Stimulated activated naive CD4-positive, alpha-beta T cell (primary cell): ENCODE measurements at places on chromosomes 7 and 10.

- DNase-seq, result no peak
Observed at GRCh38 chr7:8433477-8434289, at the start of gene NXPH1. TSS of gene NXPH1 (plus strand) at chr7:8433609.

DNA sequence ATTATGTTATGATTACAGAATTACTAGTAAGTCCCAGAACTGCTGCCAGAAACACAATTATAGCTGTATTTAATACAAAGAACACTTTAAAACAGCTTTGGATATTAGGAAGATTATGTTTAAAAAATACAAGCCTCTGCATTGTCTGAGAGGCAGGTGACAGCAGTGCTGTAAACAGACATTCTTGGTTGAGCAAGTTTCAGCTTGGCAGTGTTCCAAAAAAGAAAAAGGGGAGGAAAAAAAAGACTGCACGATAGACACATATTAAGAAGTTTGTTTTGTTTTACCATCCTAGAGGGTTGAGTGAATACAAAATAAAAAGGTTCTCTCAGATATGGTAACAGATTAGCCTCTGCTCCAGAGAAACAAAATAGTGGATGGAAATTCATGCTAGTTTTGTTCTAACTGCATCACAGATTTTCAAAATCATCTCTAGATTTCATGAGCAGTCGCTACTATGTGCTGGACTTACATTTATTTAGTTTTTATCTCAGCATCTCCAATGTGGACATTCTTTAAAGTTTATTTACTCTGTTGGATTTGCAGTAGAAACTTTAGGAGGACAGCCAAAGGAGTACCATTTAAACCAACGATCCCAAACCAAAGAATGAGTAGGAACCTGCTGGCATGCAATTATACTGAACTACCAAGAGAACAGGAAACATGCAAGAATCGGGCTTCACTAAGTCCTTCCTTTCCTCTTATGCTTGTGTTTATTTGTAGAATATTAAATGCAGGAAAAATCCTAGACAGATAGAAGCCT is 9.0 kb downstream of the FAM204A start:
- DNase-seq, result no peak

GRCh38 chr7:132708470-132708869 is 132.2 kb upstream of the PLXNA4 start:
- DNase-seq, result no peak

DNA sequence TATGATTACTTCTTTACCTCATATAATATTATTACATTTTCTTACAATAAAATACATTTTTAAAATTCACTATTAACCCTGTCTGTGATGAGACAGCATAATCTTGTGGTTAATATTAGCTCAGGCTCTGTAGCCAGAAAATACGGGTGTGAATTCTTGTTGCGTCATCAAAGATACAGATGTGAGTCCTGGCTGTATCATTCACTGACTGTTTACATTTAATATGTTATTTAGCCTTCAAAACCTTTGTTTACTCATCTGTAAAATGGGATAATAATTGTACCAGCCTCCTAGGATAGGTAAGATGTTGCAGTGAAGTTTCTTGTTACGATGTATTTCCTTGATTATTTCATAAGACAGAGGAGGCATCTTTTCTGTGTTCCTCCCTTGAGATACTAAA is 184.7 kb upstream of the PRPS1L1 start:
- DNase-seq, result no peak

DNA sequence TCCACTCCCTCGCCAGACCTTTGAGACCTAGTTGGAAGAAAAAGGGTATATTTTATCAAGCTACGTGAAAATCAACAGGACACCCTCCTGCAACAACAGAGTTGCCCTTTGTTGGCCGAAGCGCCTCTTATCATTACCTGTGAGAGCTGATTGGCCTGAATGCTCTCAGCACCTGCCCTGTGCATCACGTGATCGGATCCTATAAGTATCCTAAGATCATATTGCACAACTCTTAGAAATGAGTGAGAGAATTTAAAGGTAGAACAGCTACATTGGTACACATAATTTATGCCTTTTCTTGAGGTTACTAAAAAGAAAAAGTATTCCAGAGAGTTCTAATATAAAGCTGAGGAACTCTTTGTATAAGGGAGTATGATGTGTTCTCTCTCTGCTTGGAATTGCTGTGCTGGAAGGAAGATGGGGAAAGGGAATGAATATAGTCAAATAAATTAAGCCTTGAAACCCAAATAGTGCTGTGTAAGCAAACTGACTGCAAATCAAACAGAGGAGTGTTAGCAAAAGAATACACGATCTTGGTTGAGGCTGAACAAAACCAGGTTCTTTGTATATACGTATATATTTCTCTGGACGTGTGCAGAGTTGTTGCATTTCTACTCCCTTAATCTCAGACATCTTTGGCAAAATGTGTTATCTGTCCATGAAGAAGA is 69.3 kb downstream of the LRRC4 start:
- DNase-seq, result no peak

- no peak for DNase-seq
Observed at GRCh38 chr7:17434841-17435692, 136.6 kb downstream of the AHR start.

GRCh38 chr7:101163279-101164070 is 1.9 kb downstream of the VGF start:
- DNase-seq, result no peak

DNA sequence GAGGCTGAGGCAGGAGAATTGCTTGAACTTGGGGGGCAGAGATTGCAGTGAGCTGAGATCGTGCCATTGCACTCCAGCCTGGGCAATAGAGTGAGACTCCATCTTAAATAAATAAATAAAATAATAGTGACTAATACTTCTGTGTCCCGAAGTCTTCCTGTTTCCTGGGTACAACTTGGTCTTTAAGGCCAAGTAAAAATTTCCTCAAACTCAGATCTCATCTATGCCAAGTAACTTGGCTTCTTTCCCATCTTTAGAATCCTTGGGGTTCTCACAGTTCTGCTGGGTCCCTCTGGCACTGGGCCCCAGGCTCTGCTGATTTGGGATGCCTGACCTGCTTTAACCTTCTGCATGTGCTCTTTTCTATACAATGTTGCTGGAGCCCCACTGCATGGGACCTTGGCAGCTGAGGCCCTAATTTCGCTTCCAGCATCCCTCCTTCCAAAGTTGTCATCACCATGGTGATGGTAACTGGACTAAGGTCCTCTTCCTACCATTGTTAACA is 22.7 kb upstream of the AKR1B10 start:
- no peak for DNase-seq

DNA sequence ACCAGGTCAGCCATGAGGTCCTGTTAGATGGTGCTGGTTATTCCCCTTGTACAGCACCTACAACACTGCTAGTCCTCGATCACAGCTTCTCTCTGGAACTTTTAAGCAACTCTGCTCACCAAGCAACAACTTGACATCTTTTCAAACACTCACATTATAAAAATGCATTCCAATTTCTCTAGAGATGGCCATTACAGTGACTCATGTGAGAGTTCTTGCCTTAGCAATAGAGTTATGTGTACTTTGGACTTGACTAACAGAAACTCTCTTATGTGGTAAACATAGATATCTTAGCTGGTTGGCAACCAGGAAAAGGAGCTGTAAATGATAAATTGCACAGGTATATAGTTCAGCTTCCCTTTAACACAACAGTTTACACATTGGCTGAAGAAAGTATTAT is 122.2 kb downstream of the PDE1C start:
- no peak for DNase-seq

DNA sequence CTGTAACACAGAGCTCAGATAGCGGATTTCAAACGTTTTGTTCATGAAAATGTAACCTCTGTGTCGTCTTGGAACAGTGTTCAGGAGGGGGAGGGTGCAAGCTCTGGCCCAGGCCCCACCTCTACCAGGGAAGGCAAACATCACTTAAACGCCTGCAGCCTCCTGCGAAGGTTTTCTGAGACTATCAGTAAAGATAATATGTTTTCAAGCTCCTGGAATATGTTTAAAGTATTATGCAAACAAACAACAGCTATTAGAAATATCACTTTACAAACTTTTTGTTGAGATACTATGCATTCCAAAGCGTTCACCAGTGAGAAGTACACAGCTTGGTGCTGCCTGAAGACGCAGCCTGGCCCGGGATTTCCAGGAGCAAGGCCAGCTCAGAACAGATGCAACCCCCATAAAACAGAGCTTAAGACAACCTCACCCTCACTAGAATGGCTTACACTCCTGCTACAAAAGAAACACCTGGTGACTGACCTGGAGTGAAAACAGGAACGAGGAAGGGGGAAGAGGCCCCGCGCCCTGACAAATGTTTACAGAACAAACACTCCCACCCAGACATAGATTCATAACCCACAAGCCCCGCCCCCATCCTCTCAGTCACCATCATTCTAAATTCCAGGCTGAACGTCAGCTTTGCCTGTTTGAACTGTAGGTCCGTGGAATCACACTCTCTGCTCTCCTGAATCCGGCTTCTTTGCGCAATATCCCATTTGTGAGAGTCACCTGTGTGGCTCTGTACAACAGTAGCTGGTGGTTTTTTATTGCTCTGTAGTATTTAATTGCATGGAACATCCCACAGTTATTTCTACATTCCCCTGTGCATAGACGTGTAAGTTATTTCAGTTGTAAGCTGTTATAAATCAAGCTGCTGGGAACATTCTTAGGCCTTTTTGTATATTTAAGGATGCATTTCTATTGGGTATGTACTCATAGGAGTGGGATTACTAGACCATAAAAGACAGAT is 155.0 kb downstream of the PTPRN2 start:
- no peak for DNase-seq

DNA sequence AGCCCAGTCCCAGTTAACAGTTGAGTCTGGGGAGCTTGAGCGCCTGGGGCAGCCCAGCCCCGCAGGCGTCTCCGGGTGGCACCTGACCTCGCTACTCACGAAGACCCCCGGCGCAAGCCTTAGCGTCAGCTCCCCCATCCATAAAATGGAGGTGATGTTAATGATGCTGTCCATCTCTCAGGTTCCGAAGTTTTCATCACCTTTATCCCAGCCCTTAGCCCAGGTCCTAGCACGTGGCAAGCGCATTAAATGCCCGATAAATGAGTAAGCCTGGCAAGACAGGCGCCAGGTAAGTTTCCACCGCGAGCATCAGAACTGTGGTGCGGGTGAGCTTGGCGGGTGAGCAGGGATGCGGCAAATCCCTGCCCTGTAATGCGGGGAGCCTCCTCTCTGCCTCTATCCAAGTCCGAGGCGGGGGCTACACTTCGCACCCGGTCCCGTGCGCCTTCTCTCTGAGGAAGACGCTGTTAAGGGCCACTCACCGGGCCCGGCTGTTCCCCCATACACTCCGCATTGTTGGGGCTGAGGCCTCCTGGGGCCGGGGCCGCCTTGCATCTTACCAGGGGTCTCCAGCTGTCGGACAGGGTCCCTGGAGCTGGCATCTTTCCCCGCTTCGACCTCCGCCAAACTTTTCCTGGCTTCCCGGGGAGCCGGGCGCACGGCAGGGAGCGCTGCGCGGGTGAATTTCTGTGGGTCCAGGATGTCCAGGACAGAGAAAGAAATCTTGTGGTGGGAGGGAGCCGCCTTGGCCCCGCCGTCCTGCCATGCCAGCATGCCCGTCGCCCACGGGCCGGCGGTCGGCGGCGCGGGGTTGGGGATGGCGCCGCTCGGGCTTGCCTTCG is 444 bp downstream of the NKX1-2 start:
- DNase-seq, result no peak

- DNase-seq, result no peak
Observed at GRCh38 chr7:94620703-94621118, 35.2 kb downstream of the SGCE start.

DNA sequence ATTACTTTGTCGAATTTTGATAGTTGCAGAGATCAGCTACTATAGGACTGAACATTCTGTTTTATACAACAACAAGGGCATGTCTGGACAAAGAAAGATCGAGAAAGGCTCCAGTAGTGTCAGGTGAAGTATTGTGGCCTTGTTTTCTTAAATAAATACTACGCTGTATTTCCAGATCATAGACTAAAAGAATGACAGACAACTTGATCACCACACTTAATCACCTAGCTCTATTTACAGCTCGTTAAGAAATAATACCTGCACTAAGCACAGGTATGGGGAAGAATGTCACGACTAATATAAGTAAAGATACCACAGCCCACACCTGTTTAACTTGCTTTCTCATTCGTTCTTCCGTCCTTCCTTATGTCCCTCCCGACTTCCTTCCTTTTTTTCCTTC is 269.2 kb downstream of the HGF start:
- no peak for DNase-seq

DNA sequence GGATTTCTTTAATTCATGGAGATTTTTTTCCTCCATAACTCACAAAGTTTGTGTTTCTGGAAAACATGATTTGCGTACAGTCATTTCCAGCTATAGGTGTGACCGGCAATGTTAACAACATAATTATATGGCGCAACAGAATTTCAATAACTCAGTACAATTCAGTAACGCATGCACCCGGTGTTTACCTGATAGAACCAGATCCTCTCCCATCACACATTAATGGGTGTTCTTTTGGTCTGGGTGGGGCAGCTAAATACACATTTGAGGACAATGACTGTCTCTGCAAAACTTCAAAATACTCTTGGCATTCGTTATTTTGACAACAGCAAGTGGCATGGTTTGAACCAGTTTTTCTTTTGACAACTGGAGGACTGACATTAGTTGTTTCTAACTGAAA is 102.3 kb downstream of the KLF6 start:
- DNase-seq, result no peak

DNA sequence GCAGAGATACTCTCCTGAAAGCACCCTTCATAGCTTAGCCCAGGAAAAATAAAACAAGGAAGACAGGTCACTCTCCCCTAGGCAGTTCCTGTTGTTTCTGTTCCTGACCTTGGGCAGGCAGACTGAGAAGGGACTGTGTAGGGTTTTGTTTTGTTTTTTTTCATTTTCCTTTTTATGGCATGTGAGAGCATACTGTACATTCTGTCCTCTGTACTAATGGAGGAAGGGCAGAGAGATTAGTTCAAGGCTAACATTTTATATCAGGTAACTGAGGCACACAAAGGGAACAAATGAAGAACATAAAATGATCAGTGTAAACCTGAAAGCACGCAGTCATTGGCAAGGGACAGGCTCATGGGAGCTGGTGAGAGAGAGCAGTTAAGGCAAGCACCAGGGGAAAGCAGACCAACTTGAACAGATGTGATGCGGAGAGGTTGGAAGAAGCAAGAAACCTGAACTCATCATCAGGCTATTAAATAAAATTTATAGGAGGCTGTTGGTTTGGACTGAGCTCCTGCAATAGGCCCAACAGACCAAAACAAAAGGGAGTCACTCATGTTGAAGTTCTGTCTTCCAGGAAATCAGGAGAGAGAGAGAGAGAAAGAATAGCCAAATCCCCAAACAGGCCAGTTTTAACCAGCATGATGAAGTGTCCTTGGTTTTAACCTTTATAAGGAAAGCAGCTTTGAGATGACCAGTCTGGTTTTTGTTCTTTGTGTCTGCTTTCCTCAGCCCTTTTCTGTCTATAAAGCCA is 34.1 kb upstream of the PDCD4 start:
- no peak for DNase-seq

GRCh38 chr7:140404565-140405065 is 757 bp downstream of the RAB19 start:
- no peak for DNase-seq
